ENCODE measurements at places on chromosomes 11 and 22.

DNA sequence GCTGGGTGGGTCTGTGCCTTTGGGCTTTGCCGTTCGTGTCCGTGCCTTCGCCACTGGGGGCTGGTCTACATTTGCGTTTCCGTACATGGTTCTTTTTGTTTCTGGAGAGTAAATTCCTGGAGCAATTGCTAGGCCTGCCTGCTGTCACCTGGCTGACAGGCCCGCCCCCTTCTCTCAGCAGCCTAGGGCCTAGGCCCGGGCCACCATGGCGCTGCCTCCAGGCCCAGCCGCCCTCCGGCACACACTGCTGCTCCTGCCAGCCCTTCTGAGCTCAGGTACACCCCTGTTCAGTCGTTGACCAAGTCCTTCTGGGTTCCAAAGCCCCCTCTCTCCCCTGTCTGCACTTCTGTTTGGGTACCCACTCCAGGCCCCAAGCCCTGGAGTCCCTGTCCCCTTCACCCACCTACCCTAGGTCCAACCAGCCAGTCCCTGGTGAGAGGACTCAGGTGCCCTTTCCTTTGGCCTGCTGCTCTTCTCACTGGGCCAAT is 649 bp downstream of the TMEM25 start:
- DNase-seq: no peak

- DNase-seq: no peak
Measured at GRCh38 chr22:47323518-47323917, 561.1 kb downstream of the TBC1D22A start.

- DNase-seq: no peak
Measured at GRCh38 chr22:37126383-37126782, 16.9 kb upstream of the TMPRSS6 start.

- no peak for DNase-seq
Measured at GRCh38 chr11:43931717-43932039, 10.8 kb upstream of the C11orf96 start.

GRCh38 chr11:15655552-15655951 is 540.8 kb downstream of the INSC start:
- no peak for DNase-seq

Data from neuronal stem cell (in vitro differentiated cells).